NCI-H1105 treated with DMSO at 0.1 percent for 48 hours (cell line): ENCODE measurements at places on chromosomes 12 and 14.

GRCh38 chr14:66273261-66273832, 212.8 kb upstream of the CCDC196 start:
- no peak for DNase-seq

GRCh38 chr14:55730592-55731310, 150.7 kb downstream of the KTN1 start:
- no peak for DNase-seq

- no peak for DNase-seq
Measured at GRCh38 chr12:105100207-105100985, 7.1 kb upstream of the WASHC4 start.

DNA sequence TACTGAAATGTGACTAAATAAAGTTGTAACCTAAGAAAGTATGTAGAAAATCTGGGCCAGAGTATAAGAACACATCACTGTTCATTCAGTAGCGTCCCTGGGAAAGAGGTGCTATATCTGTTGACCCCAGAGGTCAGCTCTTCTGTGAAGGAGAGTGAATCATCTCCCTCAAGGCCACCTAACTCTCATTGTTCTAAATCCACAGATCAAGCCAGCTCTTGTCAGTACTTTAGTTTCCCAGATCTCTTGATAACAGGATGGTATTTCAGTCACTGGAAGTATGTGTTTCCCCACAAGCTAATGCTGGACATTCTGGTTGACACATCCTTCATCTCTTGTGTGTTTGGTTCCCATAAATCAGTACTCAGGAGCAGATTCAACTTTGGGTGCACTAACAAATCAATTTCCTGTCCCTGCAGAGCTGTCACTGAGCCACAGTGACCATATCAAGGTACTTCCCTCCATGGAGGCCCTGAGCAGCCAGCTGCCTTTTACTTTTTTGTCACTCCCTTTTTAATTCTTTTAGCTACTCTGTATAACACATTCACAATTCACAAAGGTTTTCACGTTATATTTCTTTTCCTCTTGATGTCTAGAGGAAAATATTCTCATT, 7.8 kb downstream of the KRT1 start:
- DNase-seq, result no peak

DNA sequence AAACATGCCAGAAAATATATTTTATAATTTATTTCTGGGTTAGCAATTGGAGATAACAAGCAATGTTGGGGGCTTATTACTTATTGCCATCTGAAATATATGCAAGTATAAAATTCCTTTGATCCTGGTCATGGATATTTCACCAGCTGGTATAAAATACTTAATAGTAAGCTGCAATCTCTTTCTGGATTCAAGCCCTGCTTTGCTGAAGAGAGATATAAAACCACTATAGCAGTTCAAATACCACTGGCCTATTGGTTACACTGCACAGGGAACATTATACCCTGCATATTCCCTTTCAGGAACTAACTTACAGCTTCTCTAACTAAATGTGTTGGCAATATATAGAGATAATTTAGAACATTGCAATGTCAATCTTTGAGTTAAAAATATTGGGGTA, 546.2 kb upstream of the ATP2B1 start:
- DNase-seq, result no peak

DNA sequence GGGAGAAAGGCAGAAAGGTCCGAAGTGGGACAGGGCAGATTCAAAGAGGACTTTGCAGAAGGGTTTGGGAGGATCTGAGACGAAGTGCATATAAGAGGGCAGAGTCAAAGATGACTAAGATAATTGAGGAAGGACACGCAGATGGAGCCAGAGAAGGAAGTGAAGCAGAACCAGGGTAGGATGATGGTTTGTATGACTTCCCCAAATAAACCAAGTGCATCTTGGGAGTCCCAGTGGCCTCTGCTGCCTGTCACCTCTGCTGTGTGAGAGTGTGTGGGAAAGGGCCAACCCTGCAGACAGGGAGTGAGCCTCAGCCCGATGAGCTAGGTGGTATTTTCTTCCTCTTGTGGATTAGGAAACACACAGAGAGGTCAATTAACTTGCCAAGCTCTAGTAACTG, 36.8 kb downstream of the FLVCR2 start:
- no peak for DNase-seq

DNA sequence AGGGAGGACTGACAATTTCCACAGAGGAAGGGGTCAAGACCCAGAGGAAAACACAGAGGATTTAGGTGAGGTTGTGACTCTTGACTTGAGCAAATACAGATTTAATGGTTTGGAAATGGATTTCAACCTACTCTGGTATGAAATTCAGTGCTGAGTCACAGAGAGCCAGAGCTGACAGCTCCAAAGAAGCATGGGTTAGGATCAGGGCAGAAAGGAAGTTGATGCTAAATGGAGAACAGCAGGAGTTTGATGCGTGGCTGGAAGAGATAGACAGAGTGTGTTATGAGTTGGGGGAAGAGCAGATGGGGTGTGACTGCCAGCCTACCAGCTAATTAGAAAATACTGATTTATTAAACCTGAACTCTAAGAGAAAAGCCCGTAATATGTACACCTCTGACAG, 272.6 kb downstream of the FOXG1 start:
- DNase-seq, result no peak

GRCh38 chr12:113786107-113786506, 180.0 kb downstream of the RBM19 start:
- DNase-seq, result no peak

GRCh38 chr14:98926146-98926545, 345.9 kb downstream of the BCL11B start:
- no peak for DNase-seq

DNA sequence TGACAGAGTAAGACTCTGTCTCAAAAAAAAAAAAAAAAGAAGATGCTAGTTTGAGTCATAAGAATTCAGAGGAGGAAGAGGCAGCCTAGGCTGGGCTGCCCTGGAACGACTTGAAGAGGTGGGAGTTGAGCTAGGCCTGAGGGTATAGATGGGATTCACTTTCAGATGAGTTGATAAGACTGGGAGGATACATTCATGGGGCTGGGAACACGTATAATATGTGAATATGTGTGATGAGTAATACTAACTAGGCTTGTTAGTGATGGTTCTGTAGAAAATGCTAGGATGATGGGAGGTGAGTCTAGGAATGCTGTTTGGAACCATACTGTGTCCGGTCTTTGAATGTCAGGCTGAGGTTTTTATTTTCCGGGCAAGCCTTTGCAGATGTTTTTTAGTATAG, 9.0 kb downstream of the PLEKHA5 start:
- no peak for DNase-seq

GRCh38 chr12:124513297-124513867, 54.0 kb downstream of the NCOR2 start:
- no peak for DNase-seq

DNA sequence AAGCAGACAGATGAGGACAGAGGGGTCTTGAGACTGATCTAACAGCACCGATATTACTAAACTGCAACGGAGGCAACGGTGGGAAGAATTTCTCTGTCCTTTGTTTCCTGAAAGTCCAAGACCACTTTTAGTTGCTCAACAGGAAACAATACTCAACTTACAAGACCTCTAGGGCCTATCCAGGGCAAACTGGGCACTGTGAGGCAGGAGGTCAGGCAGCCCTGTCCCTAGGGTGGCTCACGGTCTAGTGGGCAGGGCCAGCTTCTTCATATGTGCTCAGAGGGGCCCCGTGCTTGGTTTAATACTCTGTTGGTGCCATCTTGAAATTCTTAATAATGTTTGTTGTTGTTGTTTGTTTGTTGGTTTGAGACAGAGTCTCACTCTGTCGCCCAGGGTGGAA, 14.2 kb downstream of the SSH1 start:
- no peak for DNase-seq

GRCh38 chr12:121678305-121678704, 8.9 kb upstream of the MORN3 start:
- DNase-seq, result no peak

DNA sequence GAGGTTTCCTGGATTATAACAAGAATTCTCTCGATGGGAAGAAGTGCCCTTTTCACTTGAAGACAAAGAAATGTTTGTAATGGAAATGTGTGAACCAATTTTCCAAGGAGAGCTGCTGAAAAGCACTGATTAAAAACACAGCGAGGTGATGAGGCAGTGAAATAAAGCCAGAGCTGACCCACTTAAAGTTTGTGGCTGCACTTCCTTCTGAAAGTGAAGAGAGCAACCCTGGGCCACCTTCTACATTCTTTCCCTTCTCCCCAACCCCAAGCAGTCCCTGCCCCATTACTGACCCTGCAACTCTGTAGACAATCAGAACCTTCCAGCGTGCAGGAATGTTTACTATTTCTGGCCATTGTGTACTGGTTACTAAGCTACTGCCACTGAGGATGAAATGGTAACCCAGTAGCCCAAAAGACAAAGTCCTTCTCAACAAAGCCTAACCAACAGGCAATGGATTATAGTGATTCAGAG, 173.9 kb downstream of the TTC7B start:
- no peak for DNase-seq

DNA sequence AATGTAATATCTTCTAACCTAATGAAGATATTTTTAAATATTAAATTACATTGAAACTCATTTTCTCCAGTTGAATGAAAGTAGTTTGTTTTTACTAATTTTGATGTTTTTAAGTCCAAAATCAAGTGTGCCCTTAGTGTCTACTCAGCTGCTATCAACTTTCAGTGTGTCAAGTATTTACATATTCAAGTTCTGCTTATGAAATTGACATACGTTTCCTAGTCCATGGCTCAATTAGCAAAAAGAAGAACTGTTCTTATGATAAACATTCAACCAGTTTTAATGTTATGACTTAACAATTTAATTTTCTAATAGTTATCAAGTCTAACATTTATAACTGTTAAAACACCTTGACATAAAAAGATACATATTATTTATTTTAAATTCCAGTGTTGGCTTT, 137.1 kb downstream of the DUSP6 start:
- DNase-seq, result no peak

GRCh38 chr12:96571101-96571862, 81.9 kb downstream of the CFAP54 start:
- no peak for DNase-seq

DNA sequence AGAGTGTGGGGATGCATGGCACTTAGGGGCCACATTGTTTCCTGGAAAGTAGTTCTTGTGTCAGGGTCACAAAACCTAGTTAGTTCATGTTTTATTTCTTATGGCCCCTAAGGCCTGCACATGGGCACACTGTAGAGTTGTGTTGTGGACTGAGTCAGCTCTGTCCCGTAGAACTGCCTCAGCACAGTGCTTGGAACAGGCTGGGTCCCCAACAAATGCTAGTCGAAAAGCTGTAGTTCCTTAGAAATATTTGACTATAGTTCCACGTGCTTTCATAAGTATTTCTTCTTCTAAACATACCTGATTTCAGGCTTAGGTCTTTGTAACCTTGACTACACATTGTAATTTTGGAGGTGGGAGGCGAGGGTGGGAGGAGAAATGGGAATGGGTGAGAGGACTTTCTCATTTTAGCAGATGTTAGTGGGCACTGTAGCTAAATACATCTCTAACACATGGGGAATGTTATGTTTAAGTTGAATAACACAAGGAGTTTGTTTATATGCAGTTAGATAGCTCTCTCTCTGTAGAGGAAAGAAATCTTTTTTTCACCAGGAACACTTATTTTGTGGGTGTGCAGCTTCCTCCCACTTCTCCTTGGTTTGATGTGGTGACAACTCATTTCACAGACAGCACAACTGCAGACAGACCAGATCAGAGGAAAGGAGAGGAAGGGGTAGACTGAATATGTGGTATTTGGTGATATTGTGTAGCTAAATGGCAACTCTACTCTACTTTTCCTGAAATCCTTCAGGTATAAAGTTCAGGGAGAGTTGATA, 39.5 kb upstream of the DACT1 start:
- no peak for DNase-seq

- DNase-seq, result peak; percentile 50
Measured at GRCh38 chr14:50829489-50830043, 1.4 kb downstream of the NIN start.

DNA sequence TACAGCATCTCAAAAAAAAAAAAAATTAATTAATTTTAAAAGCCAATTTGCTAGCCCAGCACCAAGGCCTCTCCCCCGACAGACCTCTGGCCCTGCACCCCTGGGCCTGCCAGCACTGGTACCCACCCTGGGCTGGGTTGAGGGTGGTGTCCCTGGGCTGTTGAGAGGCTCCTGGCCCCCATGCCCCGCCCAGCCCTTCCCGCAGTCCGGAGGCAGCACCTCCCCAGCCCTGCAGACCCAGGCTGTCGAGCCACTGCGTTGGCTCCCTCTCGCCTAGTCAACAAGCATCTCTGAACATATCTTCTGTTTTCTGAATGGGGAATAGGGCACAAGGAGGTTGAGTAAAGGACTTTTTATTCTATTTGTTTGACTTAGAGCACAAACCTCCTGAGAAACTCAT, 87.1 kb downstream of the FBXL14 start:
- no peak for DNase-seq

DNA sequence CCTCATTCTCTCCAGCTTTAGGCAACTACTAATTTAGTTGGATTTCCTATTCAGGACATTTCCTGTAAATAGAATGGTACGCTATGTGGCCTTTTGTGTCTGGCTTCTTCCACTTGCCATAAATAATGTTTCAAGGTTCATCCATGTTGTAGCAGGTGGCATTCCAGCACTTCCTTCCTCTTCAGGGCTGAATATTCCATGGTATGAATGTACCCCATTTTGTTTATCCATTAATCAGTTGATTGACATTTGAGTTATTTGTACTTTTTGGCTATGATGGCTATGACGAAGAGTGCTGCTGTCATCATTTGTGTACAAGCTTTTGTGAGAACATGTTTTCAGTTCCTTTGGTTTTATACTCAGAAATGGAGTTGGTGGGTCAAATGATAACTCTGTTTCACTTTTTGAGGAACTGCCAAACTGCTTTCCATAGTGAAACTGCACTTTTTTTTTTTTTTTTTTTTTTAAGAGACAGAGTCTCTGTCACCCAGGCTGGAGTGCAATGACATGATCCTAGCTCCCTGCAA, 6.5 kb upstream of the CDK2AP1 start:
- DNase-seq, result no peak

- DNase-seq, result no peak
Measured at GRCh38 chr12:102496591-102496990, 16.2 kb upstream of the IGF1 start.

GRCh38 chr12:122811777-122812176, 23.5 kb upstream of the HIP1R start:
- no peak for DNase-seq

DNA sequence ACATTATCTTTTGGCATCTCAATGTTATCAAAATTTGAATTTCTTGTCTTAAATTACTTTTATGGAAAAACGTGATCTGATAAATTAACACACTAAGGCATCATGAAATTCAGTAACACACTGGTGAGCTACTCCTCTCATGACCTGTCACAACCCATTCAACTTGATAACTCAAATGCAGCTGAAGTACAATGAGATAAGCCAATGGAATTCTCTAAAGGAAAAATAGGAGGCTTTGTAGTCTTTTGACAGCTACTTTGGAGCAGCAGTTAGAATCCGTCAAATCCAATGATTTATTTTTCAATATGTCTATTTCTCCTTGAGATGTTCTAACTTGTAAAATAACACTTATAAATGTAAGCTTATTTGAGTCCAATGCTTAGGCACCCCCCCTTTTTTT, 1029.4 kb downstream of the TRHDE start:
- DNase-seq, result no peak

DNA sequence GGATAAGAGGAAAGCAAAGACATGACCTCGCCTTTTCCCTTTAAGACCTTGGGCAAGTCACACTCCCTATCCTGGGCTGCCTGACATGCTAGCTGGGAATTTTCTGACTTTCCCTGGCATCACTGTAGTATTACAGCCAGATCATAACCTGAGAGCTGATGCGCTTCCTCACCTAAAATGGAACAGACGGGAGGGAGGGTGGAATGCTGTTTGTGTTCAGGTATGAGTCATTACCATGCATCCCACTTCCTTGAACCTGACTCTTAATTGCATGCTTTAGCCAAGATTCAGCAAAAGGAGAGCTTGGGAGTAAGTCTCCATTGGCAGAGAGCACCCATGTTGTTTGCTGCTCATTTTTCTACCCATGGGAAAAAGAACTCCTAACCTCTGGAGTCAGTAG, 156.5 kb downstream of the KCNK10 start:
- DNase-seq, result no peak
